ENCODE measurements at places on chromosomes 12 and 14.

GRCh38 chr12:82510386-82510785, 152.1 kb downstream of the METTL25 start:
- DNase-seq, result no peak

GRCh38 chr12:115474539-115475353, 790.8 kb upstream of the TBX3 start:
- no peak for DNase-seq

- DNase-seq, result no peak
These were observed 13.9 kb downstream of the PNMA1 start for GRCh38 chr14:73700325-73700724.

DNA sequence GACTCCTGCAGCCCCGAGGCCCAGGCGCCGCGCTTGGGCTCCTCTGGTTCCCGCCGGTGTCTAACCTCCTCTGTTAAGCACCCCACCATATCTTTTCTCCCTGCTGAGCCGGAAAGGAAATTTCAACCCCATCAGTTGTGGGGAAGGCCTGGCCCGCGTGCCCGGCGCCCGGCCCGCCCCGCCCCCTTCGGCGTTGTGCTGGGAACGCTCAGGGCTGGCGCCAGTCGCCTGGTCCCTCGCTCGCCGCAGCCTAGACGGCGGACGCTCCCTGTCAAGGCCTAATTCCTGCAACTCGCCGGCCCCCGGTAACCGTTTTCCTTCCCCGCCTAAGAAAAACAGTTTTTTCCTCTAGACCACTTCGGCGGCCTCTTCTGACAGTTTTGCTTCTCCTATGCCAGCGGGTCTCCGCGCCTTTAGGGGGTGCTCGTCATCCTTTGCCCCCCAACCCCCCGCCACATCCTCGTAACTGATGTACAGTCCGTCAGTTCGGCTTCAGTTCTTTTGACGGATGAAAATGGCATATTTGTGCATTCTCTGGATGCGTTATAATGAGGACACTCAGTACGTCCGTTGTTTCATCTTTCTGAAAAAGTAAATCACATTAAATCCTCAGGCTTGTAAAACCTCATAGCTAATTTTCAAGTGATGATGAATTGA, 506 bp upstream of the NAP1L1 start:
- no peak for DNase-seq

- DNase-seq, result no peak
These were observed 3.8 kb downstream of the ASIC1 start for GRCh38 chr12:50061171-50061570.

DNA sequence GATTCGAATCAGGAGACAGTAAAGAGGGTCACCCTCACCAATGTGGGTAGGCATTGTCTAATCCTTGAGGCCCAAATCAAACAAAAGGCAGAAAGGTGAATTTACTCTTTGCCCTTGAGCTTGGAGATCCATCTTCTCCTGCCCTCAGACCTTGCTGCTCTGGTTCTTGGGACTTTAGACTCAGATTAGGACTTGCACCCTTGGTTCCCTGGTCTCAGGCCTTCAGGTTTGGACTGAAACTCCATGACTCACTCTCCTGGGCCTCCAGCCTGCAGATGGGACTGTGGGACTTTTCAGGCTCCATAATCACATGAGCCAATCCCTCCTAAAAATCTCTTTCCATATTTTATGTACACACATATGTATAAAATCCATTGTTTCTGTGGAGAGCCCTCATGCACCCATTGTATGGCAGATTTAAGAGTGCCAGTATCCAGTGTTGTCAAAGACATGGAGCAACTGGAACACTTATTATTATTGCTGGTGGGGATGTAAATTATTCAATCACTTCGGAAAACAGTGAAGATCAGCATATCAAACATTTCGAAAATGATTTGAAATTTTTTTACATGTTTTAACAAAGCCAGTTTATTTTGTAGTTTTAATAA, 48.7 kb downstream of the EID3 start:
- DNase-seq, result no peak

DNA sequence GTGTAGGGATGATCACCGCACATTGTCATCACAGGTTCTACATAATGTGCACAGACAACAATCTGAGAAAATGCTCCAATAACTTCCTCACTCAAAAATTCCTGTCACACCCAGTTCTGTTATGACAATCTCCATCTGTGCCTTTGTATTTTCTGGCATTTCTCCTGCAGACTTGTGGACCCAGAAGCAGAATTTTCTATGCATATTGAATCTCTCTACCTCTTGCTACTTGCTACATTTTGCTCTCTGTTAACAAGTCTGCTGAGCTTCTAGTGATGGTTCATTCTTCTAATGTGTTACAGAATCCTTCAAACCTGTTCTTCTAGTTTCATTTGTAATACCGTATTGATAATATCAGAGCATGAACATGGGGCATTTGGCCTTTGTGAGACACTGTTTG, 127.8 kb upstream of the PTPRQ start:
- no peak for DNase-seq

DNA sequence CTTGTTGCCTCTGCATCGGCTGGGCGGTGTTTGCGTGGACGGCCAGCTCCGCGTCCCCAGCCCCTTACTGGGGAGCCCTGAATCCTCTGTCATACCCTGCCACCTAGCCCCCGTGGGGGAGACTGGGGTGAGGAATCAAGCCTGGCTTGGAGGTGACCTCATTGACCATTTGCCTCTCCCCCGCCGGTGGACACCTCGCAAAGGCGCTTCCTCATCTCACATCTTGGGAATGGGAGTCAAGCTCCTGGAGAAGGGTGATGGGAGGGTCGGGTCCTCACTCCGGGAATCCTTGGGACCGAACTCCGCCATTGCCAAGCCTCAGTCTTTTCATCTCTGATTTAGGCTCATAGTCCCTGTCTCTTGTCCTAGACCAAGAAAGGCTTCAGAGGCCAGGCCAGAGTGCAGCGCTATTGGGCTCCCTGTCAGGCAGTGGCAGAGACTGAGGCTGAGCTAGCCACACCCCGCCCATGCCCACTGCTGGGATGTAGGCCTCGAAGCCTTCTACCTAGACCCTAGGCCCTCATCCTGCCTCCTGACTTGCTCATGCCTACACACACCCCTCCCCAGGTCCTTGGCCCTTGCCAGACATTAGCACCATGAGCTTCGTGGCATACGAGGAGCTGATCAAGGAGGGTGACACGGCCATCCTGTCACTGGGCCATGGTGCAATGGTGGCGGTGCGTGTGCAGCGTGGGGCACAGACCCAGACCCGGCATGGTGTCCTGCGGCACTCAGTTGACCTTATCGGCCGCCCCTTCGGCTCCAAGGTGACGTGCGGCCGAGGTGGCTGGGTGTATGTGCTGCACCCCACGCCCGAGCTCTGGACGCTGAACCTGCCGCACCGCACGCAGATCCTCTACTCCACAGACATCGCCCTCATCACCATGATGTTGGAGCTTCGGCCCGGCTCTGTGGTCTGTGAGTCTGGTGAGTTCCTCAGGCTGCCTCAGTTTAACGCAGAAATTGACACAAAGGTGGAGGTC, 678 bp downstream of the TRMT61A start:
- no peak for DNase-seq

DNA sequence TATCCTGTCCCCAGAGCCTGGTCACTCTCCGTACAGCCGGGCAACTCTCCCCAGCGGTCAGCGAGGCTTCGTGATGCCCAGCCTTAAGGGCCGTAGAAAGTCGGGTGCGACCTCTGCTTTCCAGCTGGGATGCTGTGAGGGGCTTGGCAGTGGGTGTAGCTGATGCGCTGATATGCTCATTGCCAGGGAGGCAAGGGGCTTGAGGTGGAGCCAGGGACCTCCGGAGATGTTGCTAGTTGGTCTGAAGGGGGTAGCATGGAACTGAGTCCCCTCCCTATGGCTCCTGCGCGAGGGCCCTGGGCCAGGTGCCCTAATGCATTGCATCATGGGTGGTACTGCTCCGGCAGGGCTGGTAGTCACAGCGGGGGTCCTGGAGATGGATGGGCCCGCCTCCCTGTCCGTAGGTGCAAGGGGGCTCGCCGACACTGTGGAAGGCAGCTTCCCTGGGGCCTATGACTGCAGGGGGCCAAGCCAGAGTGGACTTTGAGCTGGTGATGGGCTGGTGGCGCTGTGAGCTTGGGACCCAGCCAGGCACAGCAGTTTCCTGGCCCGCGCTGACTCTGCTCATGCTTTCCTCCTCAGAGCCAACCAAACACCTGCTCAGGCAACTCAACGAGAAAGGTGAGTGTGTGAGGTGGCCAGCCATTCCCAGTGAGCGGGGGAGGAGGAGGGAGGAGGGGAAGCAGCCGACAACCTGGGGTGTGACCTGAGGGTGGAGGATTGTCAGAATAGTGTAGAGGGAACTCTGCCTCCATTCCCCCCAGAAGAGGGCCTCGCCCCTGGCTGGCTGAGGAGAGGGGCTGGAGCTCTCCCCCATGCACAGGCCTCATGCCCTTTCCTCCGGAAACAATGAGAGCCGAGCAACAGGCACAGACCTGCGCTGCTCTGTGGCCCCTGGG, 32.3 kb downstream of the PLEKHG3 start:
- DNase-seq, result no peak

DNA sequence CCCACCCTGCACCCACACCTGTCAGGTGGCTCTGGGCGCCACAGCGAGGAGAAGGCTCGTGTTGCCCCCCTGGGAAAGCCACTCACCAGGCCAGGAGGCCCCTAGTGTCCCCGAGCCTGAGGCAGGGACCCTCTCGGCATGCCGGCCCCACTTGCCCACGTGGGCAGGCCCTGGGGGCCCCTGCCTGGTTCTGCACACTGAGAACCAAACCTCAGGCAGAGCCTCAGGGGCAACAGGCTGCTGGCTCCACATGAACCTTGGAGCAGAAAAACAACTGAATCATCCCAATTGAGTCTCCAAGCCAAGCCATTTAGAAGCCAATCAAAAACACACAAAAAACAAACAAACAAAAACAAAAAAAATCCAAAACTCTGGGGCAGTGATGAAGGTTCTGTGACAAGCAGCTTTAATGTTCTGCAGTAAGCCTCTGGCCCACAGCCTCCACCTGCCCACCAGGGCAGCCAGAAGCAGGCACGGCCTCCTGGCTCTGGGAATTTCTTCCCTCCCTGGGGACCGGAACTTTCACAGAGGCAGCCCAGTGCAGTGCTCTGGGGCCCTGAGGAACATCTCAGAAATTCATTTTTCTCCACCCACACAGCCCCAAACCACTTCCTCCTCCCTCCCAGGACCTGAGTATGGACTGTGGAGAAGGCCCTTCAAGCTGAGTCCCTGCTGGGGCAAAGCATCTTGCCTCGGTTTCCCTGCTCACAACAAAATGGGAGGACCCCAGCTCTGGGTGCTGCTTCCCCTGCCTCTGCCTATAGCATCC, 90.2 kb downstream of the CHGA start:
- no peak for DNase-seq

GRCh38 chr14:65832431-65833266, 420.1 kb downstream of the FUT8 start:
- no peak for DNase-seq

DNA sequence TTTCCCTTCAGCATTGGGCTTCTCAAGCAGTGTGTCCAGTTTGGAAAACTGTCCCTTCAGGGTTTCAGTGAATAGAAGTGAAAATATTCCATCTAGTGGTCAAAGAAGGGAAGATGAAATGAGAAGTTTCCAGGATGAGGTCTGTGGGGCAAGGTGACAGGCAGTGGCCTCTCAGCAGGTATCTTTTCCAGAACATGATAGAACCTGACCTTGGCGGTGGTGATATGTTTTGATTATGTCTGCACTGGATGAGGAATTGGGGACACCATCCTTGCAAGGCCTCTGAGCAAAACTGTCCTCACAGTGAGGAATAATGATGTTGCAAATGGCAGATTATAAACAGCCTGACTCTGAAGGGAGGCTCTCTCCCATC, 4.7 kb downstream of the GPX2 start:
- no peak for DNase-seq

DNA sequence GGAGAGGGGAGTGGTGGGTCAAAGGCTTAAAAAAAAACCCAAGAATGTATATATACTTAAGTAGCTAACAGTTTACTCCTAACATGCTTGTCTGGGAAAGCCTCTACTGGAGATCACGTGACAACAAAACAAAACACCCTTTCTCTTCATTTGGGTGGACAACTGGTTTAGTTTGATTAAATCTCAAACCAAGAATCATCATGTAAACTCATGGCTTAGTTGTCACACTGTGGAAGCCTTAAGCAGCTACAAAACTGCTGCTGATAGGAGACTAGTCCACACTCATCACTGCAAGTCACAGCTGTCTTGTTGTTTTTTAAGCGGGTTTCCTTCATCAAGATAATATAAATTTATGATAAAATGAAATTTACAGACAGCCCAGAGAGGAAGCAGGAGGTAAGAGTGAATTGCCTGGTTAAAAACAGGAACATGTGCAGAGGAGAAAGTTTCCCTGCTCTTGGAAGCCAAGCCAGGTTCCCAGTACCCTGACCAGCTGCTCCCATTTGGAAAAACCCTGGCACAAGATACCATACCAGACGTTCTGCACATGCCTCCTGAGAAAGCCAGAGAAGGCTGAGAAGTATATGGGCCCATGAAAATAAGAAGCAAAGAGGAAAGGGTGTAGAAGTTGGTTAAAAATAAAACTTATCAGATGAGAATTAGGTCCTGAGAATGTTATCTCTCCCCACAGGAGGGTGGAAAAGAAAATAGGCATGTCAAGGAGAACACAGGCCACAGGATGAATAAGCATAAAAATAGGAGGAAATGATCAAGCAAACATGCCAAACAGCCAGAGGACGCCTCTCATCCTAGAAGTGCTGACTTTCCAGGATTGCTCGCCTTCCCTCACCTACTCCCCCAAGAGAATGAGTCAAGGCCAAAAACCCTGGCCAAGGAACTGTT, 34.0 kb downstream of the EGLN3 start:
- DNase-seq, result no peak

DNA sequence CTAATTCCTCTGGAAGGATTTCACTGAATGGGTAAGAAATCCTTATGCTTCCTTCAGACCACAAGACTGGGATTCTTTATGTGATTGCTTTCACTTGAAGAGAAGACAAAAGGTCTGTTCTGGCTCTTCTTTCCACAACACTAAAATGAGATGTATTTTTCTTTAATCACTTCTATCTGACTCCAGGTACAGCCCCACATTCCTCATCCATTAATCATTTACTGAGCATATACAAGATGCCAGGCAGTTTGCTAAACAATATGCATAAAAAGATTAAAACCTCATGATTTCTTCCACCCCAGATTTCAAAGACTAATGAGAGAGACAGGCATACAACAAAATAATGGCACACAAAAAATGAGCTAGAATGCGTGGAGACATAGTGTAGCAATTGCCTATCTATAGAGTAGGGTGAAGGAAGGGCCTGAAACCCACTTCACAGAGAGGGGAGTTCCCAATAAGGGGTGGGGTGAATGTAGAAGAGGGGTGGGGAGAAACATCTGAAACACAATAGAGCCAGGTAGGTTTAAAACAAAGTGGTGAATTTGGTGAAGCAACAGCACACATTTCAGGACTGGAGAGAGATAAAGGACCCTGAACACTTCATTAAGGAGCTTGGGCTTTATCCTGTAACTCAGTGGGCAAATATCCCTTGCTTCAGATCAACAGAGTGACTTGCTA, 65.1 kb upstream of the PRB2 start:
- no peak for DNase-seq

- no peak for DNase-seq
These were observed 1198.5 kb downstream of the FSCB start for GRCh38 chr14:43308421-43309110.

DNA sequence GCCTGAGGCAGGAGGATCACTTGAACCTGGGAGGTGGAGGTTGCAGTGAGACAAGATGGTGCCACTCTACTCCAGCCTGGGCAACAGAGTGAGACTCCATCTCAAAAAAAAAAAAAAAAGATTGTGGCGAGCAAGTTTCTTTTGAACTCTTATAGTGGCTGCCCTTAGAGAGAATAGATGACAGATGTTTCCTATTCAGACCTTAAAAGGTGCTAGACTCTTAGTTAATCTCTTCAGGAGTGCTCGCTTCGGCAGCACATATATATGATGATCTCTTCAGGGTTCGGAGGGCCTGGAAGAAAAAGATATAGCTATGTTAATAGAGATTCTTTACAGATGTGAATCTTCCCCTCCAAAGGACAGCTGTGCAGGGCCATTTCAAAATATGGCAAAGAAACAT, 73.1 kb upstream of the AMN1 start:
- DNase-seq, result no peak

Measured in stimulated activated CD4-positive, alpha-beta T cell treated with anti-CD3 and anti-CD28 coated beads, Interleukin-2, amount 100 ng/mL, for 24 hours (primary cell).